ENCODE measurements at places on chromosomes 6 and 20.

DNA sequence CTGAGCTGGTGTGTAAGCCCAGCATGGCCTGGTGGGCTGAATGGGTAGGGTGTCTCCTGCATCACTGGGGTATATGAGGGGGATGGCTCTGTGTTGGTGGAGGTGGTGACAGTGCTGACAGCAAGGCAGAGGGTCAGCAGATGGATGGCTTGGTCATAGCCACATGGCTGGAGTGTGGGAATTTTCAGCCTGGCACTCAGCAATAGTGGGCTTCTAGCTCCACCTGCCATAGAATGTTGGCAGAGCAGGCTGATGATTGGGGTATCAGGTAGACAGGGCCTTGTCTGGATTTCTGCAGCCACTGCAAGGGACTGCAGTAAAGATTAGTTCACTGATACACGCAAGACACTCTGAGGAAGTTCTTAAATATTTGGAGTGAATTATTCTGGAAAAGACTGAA is 137.5 kb upstream of the BACH2 start:
- no peak for DNase-seq

DNA sequence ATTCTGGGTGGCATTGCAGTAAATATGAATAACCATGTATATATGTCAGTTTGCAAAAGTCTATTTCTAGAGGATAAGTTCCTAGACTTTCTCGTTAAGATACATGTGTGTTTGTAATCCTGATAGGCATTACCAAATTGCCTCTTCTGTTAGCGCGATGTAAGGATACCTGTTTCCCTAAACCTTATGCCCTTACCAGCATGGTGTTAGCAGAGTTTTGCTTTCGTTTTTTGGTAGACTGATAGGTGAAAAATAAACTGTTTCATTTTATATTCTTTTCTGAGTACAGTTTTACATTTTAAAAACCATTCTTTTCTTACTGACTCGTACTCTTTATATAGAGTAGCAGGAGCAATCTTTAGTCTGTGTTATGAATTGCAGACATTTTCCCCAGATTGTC is 32.3 kb downstream of the SNX9 start:
- DNase-seq, result no peak

DNA sequence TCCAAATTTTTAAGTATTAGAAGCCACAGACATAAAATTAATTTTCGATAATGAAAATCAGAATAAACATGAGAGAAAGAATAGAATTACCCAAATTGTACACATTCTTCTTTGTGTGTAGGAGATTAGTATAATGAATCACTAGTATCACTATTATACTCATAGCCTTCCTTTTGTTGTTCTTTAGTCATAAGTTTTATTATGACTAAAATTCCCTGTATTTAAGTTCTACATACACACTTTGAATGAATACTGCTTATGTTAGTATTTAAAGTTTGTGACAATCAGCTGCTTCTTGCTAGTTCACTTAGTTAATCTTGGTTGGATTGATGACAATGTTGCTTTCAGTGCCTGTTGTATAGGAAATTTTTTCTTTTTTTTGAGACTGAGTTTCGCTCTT is 72.7 kb downstream of the CCDC170 start:
- DNase-seq, result no peak

- DNase-seq, result no peak
Observed at GRCh38 chr20:34859826-34860545, 12.7 kb downstream of the GGT7 start.

- no peak for DNase-seq
Observed at GRCh38 chr20:4848041-4848440, 126.3 kb downstream of the PRND start.

GRCh38 chr6:12450467-12450866 is 160.3 kb downstream of the EDN1 start:
- DNase-seq, result no peak

GRCh38 chr20:32019563-32020463 is 9.6 kb downstream of the CCM2L start:
- no peak for DNase-seq

DNA sequence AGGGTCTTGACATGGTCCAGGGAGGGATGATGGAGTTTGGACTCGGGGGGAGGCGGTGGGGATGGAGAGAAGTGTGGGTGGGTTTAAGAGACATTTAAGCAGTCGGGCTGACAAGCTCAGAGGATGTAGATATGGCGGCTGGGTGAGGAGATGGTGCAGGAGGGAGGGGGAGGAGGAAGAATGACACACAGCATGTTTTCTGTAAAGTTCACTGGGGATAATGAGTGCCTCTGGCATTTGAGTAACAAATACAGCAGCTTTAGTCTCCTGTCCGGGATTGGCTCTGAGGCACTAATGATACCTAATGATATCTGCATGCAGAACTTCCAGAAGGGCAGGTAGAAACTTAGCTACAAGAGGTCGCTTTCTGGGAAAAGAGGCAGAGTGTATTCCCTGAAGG is 107.8 kb downstream of the DHX35 start:
- no peak for DNase-seq

GRCh38 chr6:19692506-19693298 is 144.5 kb upstream of the ID4 start:
- DNase-seq, result no peak

DNA sequence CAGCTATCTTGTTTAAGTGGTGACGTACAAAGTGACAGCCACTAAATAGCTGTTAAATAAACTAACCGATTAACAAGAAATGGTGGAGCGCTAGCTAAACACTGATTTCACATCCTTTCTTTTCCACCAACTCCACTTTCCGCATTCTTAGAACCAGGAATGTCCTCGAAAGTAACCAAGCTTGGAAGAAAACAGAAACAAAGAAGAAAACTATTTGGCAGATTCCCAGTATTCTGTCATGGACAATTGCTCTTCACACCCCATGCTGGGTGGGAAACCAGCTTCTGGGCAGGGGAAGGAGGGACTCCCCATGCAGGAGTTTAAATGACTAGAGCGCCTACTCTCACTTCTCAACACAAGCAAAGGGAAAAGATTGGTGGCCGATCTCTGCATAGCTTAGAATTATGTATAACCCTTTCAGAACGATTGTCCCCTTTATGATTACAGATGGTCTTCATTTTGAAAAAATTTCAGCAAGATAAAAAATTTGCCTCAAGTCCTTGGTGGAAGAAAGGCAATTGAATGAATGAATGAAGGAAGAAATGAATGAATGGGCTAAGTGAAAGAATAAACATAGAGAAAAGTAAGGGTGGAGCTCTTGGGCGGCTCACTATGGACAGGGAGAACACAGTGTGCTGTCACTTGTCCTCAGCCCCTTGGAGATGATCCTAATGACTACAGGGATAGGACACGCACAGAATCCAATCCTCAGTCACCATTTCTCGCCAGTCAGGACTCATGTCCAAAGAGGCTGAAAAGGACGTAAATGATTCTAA is 148.7 kb upstream of the NEDD9 start:
- no peak for DNase-seq

DNA sequence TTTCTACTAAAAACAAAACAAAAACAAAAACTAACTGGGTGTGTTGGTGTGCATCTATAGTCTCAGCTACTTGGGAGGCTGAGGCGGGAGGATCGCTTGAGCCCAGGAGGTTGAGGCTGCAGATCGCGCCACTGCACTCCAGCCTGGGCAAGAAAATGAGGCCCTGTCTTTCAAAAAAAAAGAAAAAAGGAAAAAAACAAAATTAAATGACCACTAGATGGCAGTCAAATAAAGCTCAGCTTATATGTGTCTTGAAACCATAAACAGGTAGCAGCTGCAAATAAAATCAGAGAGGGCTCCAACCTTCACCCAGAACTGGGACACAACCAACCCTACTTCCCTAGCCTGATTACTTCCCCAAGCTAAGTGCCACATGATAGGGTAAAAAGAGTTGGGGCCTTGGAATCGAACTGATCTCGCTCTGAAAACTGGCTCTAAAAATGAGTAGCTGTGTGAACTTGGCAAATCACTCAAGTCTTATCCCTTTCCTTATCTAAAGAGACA is 67.1 kb upstream of the ADGRF4 start:
- DNase-seq, result no peak

GRCh38 chr6:30019819-30020218 is 41.2 kb upstream of the POLR1H start:
- DNase-seq, result no peak

- DNase-seq, result no peak
Observed at GRCh38 chr6:37783025-37783855, 36.3 kb upstream of the ZFAND3 start.

DNA sequence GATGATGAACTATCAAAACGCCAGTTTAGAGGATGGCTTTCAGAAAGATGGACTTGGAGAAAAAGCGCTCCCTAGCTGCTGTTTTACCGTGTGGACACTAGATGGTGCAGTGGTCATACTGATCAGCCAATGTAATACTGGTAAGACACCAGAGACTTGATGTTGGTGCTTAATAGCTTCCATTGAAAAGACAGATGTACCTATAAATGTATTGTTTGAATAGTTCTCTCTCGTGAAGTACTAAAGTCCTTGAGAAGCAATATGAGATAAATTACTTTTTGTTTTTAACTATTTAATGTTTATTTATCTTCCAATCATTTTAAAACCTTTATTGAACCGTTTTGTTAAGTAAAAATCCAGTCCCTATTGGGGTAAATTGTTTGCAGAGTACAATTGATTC is 63.9 kb upstream of the FUCA2 start:
- no peak for DNase-seq

DNA sequence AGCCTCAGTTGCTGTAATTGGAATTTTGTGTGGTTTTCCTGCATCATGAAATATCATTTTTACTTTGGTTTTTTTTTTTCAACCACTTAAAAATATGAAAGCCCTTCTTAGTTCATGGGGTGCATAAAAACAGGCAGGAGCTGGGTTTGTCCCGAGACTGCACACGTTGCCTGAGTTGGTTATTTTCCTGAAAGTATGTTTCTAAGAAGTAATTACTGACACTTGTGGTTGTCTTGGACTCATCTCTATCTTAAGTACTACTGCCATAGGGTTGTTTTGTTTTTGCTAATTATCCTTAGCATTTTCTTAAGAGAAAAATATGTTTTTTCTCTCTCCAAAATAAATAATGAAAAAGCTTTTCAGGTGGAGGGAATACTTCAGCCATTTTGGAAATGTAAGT is 40.1 kb downstream of the FAM120B start:
- DNase-seq, result no peak

DNA sequence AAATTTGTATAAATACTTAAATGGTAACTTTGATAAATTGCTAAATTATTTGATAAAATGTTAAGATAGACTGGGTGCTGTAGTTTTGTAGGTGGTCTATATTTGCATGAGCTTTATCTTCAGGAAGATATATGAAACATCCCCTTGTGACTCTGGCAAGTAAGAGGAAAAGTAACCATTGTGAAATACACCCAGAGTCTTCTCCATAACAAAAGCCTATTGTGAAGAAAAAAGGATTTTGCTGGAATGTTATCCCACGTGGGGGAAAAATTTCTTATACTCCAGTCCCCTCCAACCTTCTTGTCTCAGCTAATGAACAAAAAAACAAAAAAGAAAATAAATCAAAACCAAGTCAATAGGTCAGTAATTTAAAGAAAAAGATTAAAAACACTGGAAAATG is 600.7 kb downstream of the HDGFL1 start:
- DNase-seq, result no peak

DNA sequence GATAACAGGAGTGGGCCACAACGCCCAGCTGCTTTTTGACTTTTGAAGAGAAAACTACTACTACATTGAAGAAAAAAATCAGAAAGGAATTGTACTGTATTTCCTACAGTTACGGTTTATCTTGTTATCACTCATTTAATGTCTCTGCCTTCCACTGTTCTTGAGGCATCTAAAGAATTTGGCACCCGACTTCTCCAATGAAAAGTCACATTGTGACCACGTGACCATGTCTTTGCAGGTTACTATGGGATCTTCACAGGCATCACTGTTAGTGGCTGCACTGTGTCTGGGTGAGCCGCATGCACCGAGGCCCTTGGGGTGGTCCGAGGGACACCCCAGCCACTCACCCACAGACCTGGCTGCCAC is 26.8 kb downstream of the RRBP1 start:
- DNase-seq, result no peak

GRCh38 chr20:1901704-1902103 is 6.5 kb downstream of the SIRPA start:
- DNase-seq, result no peak

DNA sequence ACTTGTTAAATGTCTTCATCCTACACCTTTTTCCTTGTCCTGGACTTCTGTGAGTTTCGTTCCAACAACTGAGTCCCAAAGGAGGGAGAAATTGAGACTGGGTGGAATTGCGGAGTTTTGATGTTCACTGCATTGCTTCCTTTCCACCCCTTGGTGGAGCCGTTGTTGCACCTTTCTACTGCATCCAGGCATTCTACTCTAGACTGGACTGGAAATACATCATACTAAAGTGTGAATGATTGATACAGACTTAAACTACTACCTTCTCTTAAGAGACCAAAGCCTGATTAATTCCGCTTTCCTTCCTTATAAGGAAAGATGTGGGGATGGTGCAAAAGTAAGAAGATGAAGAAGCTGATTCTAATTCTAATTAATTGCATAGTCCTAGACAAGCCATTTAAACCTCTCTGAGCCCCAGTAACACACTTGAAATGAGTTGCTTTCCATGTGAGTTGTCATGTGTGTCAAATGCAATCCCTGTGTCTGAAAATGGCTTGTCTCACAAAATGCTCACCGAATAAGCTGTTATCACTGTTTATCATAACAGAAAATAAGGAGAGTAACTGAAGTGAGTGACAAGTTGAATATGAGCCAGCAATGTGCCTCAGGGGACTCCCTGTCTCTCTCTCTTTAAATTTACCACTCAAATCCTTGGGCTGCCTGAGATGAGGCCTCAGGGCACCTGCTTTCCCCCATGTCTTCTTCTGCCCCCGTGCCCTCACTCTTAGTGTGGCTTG is 338.3 kb upstream of the CHD6 start:
- DNase-seq, result no peak

GRCh38 chr6:160355001-160355400 is 6.8 kb downstream of the SLC22A3 start:
- DNase-seq, result no peak

- DNase-seq, result no peak
Observed at GRCh38 chr6:166910601-166911000, 45.7 kb downstream of the RNASET2 start.

- no peak for DNase-seq
Observed at GRCh38 chr6:83978324-83978734, 55.2 kb upstream of the MRAP2 start.

- DNase-seq, result no peak
Observed at GRCh38 chr20:50538276-50538675, 28.1 kb downstream of the PTPN1 start.

- DNase-seq, result no peak
Observed at GRCh38 chr6:144585217-144585814, 300.2 kb downstream of the UTRN start.

DNA sequence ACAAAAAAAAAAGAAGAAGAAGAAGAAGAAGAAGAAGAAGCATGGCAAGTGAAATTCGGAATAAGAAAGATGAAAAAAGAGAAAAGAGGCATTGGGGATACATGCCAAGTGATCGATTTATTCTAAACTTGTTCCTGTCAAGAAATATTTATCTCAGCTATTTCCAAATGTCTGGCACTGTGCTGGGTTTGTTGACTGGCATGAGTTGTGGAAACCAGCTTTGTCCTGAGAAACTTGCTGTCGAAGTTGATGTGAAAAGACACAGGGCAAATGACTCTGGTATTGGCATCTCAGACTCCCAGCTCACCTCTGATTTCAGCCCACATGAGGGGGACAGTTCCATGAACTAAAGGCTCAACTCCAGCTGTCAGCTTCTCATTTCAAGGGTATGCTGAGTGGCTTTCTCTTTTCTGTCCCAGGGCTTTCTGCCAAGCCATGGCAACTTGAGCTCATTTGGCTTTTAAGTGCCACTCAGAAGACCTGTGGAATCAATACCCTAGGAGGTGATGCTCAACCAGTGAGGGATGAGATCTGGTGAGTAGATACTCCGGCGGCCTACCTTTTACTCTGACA is 253.3 kb upstream of the JAG1 start:
- DNase-seq, result no peak
